Sigmoid colon (tissue), 7 donors: ENCODE measurements at places on chromosomes 2 and 18. TPM values are rescaled to one million over a fixed set of nuclear protein-coding genes. Genes with fewer than 3 reads are reported as not detected.

The STK17B gene
- polyA plus RNA-seq: 13.2 TPM

The APCDD1 gene
- polyA plus RNA-seq: 2.8 TPM

The LRP1B gene
- polyA plus RNA-seq: 0.06 TPM

DNA sequence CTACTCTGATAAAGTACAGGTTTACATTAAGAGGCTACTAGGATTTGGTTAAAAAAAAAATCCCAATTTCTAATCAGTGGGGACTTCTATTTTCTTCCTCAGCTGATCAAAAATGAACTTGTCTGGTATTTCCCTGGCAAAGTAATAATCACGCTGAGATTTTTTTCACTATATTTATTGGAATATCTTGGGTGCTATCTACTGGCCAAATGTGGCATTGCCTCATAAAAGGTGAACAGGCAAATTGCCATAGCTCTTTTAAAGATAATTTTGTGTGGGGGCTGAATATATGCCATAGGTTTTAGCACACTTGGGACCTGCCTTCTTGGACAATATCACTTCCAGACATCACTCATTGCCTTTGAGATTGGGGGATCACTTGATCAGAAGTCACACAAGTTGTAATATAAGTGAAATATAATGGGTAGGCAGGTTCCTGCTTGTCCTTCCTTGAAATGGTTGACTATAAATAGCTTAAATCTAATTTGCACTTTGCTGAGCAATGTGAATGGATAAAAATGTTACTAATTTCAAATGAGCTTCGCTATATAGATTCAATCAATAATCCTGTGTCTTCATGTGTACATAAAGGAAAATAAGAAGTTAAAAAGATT is 7.0 kb upstream of the NXPH2 start:
- H3K4me3 ChIP-seq: no peak overlapping the region
- no peaks in the 10 kb centered on the region for H3K4me1 ChIP-seq
- H3K27me3 ChIP-seq: no peaks in the 10 kb centered on the region
- H3K27ac ChIP-seq: no peak overlapping the region

GRCh38 chr2:7913974-7914373 is 767.9 kb upstream of the ID2 start:
- no peaks in the 10 kb centered on the region for H3K27me3 ChIP-seq
- DNase-seq: no peak
- no peak overlapping the region for H3K4me3 ChIP-seq
- H3K27ac ChIP-seq: no peak overlapping the region
